ENCODE measurements at places on chromosomes 2 and 18. TPM values are rescaled to one million over a fixed set of nuclear protein-coding genes. Genes with fewer than 3 reads are reported as not detected.

DNA sequence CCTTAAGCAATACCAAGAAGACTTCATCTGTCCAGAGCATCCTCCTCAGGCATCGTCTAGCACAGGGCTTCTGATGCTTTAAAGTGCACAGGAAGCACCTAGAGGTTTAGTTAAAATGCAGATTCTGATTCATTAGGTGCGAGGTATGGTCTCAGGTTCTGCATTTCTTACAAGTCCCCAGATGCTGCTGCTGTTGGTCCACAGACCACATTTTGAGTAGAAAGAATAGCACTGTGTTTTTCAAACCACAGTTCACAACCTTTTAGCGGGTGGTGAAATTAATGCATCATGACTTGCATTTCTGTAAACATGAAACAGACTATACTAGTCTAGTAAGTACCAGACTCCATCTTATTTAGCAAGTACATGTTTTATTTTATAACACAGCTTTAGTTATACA, 134.6 kb downstream of the TMEFF2 start:
- DNase-seq, result no peak

Gene PSD4
- 0.63 TPM for total RNA-seq

Gene LAMA3
- total RNA-seq, result 0.67 TPM

GRCh38 chr2:36376319-36376765, 20.8 kb downstream of the CRIM1 start:
- no peak for DNase-seq

Gene WDR35
- total RNA-seq, result 20.1 TPM

Gene FHL2
- 40.7 TPM for total RNA-seq

- peak; percentile 28 for DNase-seq
Observed at GRCh38 chr2:202158796-202159195, 79.6 kb downstream of the SUMO1 start.

Gene ERMN
- not detected for total RNA-seq
